ENCODE measurements at places on chromosomes 1 and 21.

- no peak for DNase-seq
Observed at GRCh38 chr1:43338001-43338400, 383 bp downstream of the MPL start.

DNA sequence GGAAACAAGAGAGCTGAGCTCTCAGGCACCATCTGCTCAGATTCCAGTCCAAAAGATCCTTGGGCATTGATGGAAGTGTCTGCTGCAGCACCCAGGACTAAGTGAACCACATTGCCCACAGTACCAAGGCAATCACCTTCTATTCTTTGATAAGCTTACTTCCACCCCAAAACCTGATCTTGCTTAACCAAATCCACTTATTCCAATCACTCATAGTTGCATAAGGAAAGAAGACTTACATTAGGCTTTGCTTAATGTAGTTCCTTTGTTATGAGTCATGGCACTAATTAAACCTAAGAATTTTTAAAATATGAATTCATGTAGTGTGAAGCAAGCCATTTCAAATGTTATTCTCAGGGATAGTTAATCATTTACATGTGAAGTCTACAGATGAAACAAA is 84.5 kb downstream of the UCHL5 start:
- DNase-seq: no peak

GRCh38 chr1:33434363-33434750 is 3.5 kb upstream of the PHC2 start:
- DNase-seq: no peak

DNA sequence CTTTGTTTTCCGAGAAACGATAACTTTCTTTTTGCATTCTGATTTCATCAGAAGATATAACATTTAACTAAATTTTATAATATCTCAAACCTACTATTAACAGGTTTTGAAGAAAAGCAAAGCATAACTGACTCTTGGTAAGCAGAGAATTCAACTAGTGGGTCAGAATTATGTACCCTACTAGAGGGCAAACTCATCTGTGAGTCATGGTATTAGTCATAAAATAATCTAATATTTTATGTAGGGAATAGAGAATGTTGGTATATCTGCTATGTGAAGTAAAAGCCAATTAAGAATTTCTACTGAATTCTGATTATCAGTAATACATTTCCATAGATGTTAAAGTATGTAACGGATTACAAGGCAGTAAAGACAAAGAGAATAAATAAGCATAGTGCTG is 56.8 kb downstream of the USP1 start:
- DNase-seq: no peak

DNA sequence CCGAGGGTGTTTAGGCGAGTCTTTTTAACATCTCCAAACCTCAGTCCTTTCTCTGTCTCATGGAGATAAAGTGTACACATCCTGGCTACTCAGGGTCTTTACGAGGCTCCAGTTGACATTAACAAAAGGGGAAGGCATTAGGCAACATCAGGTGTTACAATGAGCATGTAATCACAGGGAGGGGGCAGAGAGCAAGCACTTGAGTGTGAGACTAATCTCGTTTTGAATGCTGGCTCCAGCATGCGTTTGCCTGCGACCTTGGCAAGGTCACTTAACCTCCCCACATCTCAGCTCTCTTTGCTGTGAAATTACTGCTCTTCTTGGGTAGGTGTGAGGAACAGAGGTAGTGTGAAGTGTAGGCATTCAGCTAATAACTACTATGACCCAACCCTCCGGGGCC is 3.1 kb downstream of the TNNT2 start:
- DNase-seq: no peak

DNA sequence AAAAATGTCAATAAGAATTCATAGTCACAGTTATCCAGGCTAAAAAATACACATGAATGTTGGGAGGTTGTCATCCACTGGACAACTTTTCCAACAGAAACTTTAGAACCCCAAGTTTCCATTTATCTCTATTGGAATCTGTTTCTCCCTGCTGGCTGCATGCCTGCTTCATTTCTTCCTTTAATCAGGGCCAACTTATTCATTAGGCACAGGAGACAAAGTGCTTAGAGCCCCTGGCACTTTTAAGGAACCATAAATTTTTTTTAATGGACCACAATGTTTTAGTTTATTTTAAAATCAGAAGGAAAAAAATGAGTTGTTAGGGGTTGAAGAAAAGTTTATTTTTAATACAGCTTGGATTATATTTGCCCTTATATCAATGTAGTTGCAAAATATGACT is 26.7 kb upstream of the C2CD2 start:
- DNase-seq: no peak

- DNase-seq: no peak
Observed at GRCh38 chr1:204172404-204173029, 6.4 kb upstream of the REN start.

GRCh38 chr1:248013229-248013710 is at the start of gene OR2L5:
Gene OR2L5, plus strand, starts transcription at chr1:248013660. Its CDS starts 8,288 bp downstream, at chr1:248021948.
- no peak for DNase-seq

DNA sequence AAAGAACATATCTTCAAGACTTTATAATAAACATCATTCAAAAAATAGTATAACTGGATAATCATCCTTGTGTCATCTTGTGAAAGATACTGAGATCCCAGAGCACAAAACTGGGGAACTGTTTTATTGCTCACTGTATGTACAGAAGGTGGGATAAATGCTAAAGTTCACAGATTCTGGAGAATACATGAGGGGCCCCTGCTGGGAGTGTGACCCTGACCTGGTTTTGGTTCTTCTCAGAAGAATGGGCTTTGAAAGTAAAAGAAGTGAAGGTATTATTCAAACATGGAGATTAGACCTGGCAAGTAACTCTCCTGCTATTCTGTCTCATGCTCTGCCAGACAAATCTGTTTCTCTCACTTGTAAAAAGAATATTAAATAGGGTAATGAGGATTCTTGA is 14.5 kb downstream of the WDR26 start:
- DNase-seq: no peak
